Fibroblast of lung (primary cell): ENCODE measurements at places on chromosomes 7 and 10. TPM values are rescaled to one million over a fixed set of nuclear protein-coding genes. Genes with fewer than 3 reads are reported as not detected.

The GRID1 gene
- 0.33 and 0.51 TPM in 2 replicates for total RNA-seq

The PLAC9 gene
- total RNA-seq, result 15.7 and 16.7 TPM in 2 replicates

The CHN2 gene
- total RNA-seq, result 0.33 and 1.3 TPM in 2 replicates

The FFAR4 gene
- not detected in 2 replicates for total RNA-seq

The ARHGAP22 gene
- 21.3 and 75.5 TPM in 2 replicates for total RNA-seq

The CYP26A1 gene
- total RNA-seq, result under 0.01 TPM in 1 of 2 replicates, not detected in the other

The MKI67 gene
- total RNA-seq, result 0.26 and 4.3 TPM in 2 replicates

The VCL gene
- total RNA-seq, result 129 and 161 TPM in 2 replicates

The PKD2L1 gene
- not detected in 2 replicates for total RNA-seq

The SPDYE16 gene
- total RNA-seq, result 0.17 and 0.51 TPM in 2 replicates

The OPN1SW gene
- not detected in 2 replicates for total RNA-seq

The MCM10 gene
- 0.51 and 0.83 TPM in 2 replicates for total RNA-seq

The STEAP1B gene
- 10.3 and 14.7 TPM in 2 replicates for total RNA-seq

The CLRN3 gene
- total RNA-seq, result not detected in 2 replicates

The ZNF365 gene
- 2.8 and 5.8 TPM in 2 replicates for total RNA-seq

The C10orf62 gene
- total RNA-seq, result not detected in 2 replicates

The EPHB6 gene
- 4.3 and 6.7 TPM in 2 replicates for total RNA-seq

The IL6 gene
- total RNA-seq, result 22.1 and 33.7 TPM in 2 replicates

The INA gene
- under 0.01 and 0.50 TPM in 2 replicates for total RNA-seq
